ENCODE measurements at places on chromosomes 16 and 17.
A peak's percentile ranks its signal among the peaks of the same experiment; 100 is the strongest.

- no peak for DNase-seq
Measured at GRCh38 chr17:34979650-34980352, 511 bp upstream of the LIG3 start.

GRCh38 chr17:80692931-80693467 lies 148.4 kb downstream of the RPTOR start:
- no peak for DNase-seq

DNA sequence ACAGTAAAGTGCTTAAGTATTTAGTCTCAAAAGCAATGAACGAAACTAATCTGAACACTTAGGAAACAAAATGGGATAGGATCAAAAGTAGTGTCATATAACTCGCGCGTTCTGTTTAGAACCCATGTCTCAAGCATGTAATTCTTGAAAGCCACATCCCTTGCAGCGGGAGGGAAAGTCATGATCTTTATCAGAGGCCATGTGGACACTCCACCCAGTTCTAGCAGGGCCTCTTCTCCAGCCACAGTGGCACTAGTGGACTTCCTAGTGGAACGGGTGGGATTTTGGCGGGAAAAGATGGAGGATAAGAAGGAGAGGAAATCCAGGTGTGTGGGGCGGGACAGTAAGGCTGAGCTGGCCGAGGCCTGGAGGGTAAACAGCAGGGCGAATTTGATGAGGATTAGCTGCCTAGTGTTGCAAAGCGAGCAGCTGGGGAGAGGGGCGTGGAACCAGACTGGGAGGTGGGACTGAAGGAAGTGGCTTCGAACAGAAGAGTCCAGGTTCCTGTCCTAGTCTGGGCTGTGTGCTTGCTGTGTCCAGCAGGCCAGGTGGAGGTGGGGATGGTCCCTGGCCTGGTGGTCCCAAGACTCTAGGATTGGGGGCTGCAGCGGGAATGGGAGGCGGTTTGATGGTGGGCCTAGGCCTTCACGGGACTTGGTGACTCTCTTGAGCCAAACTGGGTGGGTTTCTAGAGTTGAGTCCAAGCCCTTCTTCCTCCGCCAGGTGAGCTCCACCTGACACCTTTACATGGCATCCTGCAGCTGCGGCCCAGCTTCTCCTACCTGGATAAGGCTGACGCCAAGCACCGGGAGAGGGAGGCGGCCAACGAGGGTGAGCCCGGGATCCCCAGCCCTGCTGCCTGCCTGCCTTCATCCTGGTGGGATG lies 15.9 kb downstream of the POLR3E start:
- no peak for DNase-seq

- DNase-seq = no peak
Measured at GRCh38 chr17:10585529-10585928, 36.1 kb upstream of the MYH2 start.

GRCh38 chr16:69523566-69524305 lies 42.0 kb upstream of the NFAT5 start:
- DNase-seq = no peak

DNA sequence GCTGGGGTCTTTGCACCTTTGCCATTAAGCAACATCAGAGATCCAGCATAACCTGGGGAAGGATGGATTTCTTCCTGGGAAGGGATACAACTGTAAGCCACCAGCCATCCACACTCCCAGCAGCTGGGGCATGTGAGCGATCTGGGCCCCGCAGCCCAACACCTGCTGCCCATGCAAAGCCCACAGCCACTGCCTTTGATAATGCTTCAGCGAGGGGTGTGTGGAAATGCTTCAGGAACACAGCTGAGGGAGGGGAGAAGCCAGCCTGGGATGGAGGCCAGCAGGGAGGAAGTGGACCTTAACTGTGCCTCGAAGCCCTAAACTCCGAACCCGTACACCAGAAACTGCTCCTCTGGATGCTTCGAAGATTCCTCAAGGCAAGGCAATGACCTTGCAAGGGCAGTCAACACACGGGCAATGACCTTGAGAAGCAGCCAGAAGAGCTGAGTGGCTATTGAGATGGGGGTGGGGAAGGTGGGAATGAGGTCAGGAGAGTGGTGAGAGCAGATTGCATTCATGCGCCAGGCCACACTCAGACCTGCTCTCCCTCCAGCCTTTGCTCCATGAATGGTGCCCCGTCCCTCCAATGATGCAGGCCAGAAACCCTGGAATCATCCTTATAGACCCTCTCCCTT lies 49.1 kb downstream of the KATNIP start:
- no peak for DNase-seq

- peak; percentile 61 for DNase-seq
Measured at GRCh38 chr16:85303354-85303883, 191.1 kb upstream of the CIBAR2 start.

Measured in effector CD8-positive, alpha-beta T cell (primary cell).